B cell (primary cell): ENCODE measurements at places on chromosomes 1 and 21.

- no peak for DNase-seq
Measured at GRCh38 chr1:244221991-244222390, 170.9 kb downstream of the ZBTB18 start.

DNA sequence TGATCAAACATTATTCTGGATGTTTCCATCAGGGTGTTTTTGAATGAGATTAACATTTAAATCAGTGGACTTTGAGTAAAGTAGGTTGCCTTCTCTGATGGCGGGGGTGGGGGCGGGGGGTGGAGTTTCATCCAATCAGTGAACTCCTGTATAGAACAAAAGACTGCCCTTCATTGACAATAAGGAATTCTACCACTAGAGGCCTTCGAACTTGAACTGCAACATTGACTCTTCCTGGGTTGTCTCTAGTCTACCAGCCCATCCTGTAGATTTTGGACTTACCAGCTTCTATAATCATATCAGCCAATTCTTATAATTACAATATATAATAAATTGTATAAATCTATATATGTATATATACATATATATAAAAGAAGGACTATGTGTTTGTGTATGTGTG is 520.4 kb upstream of the CXADR start:
- DNase-seq = no peak

DNA sequence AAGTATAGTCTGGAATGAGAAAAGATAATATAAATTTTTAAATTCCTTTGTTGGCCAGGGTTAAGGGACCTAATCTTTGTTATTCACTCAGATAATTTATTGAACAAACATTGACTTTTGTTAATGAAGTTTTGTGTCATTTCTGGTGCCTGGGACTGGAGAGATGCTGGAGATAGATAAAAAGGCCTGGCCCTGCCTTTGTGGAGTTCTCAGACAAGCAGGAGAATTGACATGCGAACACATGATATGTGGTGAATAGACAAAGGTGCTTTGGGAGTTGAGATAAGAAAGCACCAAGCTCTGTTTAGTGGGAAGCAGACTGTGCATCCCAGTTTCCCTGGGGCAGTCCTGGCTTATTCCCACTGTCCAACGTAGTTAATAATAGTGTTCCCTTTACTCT is 8.5 kb downstream of the C1orf21 start:
- DNase-seq = no peak

GRCh38 chr1:220271706-220272046 is 577 bp downstream of the RAB3GAP2 start:
- no peak for DNase-seq

DNA sequence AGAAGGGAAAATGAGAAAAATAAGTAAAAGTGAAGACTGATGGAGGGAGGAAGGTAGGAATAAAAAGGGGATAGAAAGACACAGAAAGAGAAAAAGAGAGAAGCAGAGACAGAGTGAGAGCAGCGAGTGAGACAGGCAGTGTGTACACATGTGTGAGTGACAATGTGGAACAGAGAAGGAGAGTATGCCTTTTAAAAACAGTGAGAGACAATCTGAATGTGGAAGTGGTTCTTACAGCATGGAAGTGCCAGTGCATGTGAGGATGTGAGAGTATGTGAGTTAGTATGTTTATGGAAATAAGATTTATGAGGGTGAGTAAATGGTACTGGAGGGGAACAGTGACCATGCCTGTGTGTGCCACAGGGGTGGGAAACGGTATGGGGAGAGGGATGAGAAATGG is 1.2 kb downstream of the NEGR1 start:
- DNase-seq = peak; percentile 17

DNA sequence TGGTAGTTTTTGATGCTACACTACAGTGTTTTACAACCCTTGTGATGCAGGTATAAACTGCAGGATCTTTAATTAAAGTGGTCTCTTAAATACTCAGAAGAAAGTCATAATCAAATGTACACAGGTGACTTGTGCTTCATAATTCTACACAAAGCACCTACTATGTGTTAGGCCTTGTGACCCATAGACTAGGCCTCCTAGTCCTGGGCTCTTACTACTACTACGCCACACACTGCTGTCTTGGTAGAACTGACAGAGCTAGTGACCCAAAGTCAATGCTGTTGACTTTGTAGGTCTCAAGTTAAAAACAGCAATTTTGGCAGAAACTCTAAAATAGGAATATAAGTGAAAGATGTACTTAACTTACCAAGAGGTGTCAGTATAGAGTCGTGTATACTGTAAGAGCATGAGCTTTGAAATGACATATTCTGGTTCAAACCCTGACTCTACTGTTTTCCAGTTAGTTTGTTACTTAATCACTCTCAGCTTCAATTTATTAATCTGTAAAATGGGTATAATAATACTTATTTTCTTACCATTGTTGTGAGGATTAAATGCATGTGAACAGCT is 48.6 kb upstream of the LMO4 start:
- no peak for DNase-seq

DNA sequence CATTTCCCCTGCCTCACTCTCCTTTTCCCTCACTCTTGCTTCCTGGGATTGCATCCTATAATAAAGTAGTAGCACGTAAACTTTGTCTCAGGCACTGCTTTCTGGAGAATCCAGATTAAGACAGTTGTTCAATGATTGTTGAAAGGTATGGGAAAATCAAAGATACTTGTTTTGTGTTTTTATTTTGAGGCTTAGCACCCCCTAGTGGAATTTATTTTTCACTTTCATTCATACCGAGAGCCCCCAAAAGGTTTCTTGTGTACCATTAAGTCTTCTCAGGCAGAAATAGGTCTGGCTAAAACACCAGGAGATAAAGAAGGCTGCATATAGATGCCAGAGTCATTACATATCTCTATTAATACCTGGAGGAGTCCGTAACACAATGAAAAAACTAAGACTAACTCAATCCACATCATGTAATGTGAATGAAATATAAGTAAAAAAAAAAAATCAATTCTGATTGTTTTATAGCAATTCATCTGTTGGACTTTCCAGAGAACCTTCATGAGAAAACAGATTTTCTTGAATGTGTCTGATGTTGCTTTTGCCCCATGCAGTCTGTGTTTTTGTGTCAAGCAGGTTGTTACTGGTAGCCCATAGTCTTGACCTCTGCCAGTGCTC is 103.5 kb downstream of the RPE65 start:
- DNase-seq = no peak

- DNase-seq = no peak
Measured at GRCh38 chr1:59738152-59738551, 76.6 kb upstream of the HOOK1 start.

DNA sequence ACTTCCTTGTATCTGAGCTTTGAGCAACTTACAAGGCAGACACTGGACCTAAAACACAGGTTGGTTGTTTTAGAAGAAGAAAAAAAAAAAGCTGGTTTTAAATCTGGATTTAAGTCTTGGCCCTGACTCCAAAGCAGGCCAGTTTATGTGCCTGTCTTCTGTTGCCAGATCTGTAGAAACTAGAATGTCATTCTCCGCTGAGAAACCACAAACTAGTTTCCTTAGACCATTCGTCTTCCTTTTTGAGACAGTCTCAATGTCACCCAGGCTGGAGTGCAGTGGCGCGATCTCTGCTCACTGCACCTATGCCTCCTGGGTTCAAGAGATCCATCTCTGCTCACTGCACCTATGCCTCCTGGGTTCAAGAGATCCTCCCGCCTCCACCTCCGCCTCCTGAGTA is 33.9 kb downstream of the APP start:
- no peak for DNase-seq

DNA sequence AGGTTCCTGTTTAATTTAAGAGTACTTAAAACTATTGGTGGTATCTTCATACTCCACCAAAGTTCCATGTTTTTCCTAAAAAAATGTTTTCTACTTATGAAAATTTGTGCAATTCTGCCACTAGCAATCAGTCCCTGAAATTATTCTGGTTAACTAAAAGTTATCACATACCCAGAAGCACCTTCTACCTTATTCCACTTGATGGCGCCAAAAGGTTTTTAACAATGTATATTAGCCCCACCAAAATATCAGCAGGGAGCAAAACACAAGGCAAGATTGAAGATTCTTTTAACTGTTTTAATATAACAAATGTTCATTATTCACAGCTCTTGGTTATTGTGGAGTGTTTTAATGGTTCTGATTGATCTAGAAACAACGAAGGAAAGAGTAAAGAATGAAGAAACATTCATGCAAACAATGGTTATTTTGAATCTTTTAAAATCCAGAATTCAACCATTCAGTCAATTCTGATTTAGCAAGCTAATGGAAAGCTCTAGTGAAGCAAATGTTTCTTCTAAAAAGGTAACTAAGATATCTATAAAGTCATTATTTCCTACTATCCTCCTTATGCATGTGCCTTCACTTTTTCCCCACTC is 67.2 kb downstream of the TTLL7 start:
- peak; percentile 54 for DNase-seq

GRCh38 chr1:184838504-184838951 is 83.9 kb upstream of the EDEM3 start:
- no peak for DNase-seq

- no peak for DNase-seq
Measured at GRCh38 chr1:193545171-193545570, 358.8 kb upstream of the B3GALT2 start.

GRCh38 chr1:243261390-243261789 is 5.5 kb downstream of the SDCCAG8 start:
- no peak for DNase-seq

DNA sequence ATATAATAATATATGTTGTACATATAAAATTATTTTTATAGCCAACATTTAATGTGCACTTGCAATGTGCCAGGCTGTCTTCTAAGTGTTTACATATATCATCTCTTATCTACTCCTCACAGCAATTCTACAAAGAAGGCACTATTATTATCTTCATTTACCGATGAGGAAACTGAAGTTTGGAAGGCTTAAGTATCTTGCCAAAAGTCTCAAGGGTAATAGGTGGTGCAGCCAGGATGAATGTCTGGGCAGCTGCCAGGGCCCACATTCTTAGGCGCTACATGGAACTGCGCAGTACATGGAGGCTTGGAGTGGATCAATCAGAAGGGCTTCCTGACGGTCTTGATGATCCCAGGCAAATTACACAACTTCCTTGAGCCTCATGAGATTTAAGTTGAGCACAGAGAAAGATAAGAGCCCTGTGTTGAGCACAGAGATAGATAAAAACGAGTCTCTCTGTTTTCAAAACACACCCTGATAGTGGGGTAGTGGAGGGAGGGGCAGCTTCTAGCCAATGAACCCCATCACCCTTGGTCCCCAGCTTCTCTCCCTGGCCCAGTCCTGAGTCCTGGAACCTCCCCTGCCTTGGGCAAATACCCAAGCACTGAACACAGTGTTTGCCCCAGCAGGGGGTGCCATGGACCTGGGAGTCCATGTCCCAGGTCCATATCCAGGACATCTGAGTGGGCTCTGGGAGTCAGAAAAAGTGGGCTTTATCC is 9.2 kb downstream of the POU3F1 start:
- no peak for DNase-seq

DNA sequence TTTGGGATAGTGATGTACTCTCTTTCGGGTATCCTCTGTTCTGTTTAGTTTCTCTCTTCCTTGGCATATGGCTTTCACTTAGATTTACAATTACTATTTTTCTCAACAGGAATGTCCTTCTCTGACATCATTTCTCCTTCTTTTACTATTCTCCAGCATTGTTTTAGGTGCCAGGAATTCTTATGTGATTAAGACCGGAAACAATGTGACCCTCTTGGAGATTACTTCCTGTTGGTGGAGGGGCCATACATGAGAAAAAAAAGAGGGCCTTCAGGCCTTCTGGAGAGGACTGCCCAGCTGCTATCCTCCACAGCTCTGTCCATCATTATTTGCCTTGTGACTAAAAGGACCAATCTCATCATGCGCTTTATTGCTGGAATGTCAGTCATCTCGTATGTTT is 50.4 kb upstream of the ADAMTS5 start:
- DNase-seq = no peak

DNA sequence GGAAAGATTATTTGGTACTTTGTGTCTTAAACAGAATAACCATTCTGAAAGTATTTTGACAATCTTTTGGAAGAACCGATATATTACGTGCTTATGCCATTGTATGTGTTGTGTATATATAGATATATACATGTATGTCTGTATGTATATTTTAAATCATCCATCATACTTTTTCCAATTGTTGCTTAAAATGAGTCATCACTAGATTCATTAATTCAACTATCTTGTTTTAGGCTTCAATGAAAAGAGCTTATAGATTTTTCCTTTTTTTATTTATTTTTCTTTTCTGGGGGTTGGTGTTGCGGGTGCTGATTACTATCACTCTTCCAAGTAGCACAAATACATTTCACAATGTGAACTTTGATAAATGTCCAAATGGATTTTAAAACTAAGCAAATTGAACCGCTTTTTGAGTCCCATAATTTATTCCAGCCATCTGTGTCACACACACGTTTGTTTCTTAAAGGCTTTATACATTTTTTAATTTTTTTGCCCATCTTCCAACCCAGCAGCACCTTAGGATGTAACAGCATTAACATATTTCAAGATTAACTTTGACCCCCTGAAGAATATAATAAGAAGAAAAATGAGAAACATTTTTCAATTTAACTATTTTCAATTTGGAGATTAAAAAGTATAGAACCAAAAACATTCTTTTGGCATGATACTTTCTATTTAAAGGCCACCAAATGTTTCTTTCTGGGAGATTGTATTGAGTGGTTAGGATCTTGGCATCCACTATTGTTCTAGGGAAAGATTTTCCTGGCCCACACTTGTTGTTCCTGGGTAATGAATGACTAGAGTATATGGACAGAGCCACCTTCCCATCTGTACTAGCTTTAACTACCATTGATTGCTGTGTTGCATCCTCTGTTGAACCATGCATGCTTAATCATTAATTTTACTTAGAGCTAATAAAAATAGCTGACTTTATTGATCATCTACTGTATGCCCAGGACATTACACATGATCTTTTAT is 9.3 kb upstream of the DPYD start:
- DNase-seq = no peak

- no peak for DNase-seq
Measured at GRCh38 chr1:51818487-51818886, 60.0 kb downstream of the NRDC start.

GRCh38 chr1:115538579-115538978 is 103.2 kb upstream of the VANGL1 start:
- no peak for DNase-seq

DNA sequence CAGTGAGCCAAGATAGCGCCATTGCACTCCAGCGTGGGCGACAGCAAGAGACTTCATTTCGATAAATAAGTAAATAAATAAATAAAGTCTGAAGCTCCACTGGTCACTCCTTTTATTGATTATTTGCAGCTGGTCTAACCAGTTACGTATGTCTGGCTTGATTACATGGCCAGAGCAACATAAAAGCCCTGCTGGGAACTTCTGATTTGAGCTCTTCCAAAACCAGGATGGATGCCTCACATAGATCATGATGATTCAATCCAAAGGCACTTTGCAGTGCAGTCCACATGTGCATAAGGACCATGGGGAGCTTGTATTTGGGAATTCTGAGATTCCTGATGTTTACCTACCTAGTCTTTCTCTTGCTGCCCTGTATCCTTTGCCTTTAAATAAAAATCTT is 24.0 kb downstream of the NSUN4 start:
- no peak for DNase-seq

- DNase-seq = no peak
Measured at GRCh38 chr1:197951089-197951488, 33.9 kb downstream of the LHX9 start.

- no peak for DNase-seq
Measured at GRCh38 chr1:109845658-109846057, 65.0 kb upstream of the CSF1 start.
